DMS 273 treated with DMSO at 0.1 percent for 48 hours (cell line): ENCODE measurements at places on chromosomes 3 and 15.
A peak's percentile ranks its signal among the peaks of the same experiment; 100 is the strongest.

DNA sequence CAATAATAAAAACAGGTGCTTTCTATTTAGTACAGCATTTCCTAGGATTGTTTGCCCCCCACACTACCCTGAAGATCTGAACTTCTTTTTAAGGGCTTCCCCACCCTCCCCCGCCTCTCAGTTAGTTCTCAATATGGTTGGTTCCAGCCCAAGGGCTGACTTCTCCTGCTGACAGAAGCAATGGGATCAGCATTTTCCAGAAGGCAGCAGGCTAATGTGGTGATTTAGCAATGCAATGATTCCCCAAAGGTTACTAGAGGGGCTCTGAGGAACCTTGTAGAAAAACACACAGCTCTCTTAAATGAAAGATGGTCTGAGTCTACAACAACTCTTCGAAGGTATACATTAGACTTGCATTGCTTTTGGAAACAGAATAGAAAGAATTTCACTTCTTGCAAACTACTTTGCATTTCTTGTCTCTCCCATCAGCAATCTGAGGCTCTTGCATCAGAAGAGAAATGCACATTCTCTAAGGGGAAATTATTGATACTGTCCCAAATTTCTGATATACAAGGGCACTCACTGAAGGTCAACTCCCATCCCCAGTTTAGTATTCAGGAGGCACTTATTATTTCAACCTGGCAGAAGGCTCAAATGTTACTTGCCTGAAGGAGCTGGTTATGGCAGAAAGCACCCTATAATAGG, 30.3 kb downstream of the FGF12 start:
- no peak for DNase-seq

- no peak for DNase-seq
These were observed 78.0 kb downstream of the CPN2 start for GRCh38 chr3:194272861-194273742.

GRCh38 chr15:31158858-31159569, 57.5 kb upstream of the TRPM1 start:
- no peak for DNase-seq

DNA sequence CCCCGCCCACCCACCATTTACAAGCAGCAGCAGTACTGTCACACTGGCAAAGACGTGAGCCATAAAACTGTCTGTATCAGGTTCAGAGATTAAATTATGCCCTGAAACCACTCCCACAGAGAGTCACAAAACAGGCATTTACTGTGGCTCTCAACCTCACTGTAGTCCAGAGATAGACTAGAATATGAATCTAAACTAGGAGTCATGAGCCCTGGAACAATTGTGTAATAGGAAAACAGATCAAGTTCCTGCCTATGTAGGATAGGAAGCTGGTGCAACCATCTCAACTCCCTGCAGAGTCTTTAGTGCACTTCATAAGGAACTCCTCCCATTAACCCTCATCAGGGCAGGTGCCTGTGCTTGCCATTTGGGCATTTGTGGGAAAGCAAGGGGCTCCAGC, 61.7 kb downstream of the FAM227B start:
- DNase-seq: no peak

DNA sequence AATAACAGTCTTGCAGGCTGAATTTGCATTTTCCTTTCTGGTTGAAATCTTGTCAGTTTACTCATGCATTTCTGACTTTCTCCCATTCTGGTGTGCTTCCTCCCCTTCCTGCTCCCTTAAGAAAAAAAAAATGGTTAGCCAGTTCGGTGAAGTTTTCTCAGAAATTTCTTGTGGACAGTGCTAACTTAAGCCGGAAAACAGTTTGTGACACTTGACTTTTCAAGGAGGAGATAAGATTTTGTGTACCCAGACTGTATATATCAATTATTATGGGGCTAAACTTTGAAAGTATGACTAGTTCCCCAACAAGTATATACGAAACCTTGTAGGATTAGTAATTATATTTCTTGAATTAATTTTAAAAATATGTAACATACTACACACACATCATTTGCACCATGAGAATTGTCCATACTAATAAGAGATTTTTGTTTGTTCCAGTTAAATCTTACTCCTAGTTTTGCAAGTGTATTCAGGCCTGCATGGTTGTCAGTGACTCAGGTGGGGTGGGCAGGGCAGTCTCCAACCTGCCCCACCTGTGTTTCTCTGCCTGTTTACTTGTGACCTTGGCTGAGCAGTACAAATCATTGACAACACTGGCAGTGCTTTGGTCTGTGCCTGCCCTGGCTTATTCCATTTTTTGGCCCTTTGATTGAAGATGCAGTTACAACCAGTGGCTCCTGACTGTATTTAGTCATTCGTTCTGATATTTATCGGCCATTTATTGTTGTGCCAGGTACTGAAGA, 19.1 kb downstream of the UBE2E1 start:
- DNase-seq: no peak

GRCh38 chr15:20106026-20106425, 435.6 kb downstream of the GOLGA6L6 start:
- DNase-seq: no peak

DNA sequence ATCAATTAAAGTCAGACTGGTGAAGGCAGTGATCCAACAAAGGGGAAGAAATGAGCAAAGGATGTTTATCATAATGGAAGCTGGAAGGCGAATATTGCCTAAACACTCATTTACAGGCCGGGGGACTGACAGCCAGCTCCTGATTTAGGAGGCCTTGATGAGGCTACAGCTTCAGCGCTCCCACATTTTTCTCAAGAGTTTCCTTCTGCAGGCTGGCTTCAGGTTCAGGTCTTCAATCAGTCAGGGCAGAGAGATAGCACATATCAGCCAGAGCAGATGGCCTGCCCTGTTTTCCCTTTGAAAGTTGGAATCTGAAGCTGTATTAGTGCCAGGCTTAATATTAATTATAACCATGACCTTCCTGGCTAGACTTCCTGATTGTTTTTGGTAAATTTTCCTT, 218.9 kb downstream of the SV2B start:
- DNase-seq: no peak

DNA sequence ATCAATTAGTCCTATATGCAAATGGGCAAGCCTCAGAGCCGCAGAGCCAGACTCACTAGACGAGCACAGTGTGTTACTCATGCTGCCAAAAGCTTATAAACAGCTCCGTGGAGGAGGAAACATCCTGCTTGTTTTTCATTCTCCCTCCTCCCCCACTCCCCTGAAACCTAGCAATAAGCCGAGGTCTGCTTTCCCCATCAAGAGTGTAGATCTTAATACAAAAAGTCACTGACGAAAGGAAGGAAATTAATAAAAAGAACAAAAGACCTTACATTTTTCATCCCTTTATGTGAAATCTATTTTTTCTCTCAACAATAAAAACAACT, 88.5 kb downstream of the XXYLT1 start:
- peak; percentile 16 for DNase-seq

DNA sequence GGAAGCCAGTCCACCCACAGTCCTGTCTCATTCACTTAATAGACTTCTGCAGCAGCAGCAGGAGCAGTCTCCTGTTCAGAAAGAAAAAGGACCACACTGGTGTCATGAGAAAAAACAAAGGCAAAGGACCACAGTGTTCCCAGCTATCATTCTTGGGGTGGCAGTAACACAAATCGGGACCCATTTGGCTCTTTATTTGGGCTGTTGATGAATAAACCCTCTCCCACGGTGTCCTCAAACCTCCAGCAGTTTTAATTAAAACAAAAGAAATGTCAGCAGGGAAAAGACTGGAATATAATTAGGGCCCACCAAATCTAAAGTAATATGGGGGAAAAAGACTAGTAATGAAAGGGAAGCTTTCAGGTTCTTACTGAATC, 210.5 kb upstream of the SLC2A2 start:
- no peak for DNase-seq

DNA sequence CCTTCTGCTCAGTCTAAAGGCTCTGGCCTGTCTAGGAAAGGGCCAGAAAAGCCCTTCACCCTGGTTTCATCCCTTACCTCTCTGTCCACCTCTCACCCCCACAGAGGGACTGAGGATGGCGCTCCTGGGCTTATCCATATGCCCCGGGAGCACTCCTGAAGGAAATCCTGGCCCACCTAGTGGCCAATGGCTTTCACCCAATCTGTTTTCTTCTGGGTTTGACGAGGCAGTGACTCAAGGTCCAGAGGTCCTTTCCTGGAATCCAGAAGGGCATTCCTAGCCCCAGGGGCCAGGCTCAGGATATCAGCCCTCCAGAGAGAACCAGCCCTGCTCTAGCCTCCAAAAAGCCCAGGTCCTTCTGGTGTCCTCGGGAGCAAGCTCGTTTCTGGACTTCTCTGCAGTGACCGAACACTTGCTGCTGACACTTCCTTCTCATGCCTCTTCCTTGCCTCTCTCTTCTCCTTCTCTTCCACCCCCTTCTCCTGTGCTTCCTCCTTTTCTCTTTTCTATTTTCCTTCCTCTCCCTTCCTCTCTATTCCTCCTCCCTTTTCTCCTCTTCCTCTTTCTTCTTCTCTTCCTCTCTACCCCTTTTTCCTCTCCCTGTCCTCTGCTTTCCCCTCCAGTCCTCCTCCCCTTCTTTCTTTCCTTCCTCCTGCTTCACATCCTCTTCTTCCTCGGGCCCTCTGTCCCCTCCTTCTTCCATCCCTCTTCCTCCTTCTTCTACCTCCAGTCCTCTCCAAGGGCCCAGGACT, 59.6 kb downstream of the RHCG start:
- no peak for DNase-seq

- DNase-seq: no peak
These were observed 208.5 kb downstream of the LPP start for GRCh38 chr3:188362405-188362831.

GRCh38 chr3:194598771-194599557, 34.3 kb downstream of the TMEM44 start:
- DNase-seq: no peak

- no peak for DNase-seq
These were observed 391.3 kb upstream of the TPRG1 start for GRCh38 chr3:188780193-188781147.

- no peak for DNase-seq
These were observed 21.6 kb downstream of the CCDC80 start for GRCh38 chr3:112619295-112619694.

DNA sequence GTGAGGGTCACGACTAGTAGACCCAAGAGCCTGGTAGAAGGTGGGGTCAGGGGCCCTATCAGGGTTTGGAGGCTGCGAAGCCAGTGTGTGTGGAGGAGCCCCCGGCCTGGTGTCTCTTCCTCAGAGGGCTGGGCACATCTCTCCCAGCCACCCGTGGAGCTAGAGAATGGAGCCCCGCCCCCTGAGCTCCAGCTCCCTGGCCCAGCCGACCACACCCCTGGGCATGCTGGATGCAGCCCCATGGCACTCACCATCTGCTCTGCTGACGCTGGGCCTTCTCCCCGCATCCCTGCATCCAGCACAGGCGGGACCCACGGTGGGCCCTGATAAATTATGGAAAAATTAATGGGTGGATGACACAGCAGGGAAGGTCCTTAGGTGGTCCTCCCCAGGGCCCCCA, 17.5 kb downstream of the ANKRD63 start:
- DNase-seq: no peak

DNA sequence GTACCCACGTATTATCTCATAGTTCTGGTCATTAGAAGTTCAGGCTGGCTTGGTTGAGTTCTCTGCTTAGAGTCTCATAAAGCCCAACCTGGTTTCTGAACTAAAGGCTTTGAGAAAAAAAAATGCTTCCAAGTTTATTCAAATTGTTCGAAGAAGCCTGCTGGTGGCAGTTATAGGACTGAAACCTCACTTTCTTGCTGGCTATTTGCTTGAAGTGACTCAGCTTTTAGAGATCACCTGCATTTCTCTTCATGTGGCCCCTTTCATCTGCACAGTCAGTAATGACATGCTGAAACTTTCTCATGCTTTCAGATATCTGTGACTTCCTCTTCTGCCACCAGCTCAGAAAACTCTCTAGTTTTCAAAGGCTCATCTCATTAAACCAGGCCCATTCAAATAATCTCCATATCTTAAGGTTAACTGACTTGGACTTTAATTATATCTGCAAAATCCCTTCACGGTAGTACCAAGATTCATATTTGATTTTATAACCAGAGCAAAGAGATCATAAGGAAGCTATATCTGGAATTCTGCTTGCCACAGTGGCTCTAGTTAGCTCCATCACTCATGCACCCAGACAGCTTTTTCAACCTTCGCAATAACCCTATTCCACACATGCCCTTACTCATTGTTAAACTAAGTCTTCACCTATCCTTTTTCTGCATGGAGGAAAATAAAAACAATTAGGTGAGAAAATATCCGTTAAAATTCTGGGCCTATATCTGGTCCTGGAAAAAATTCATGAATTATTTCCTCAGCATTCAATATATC, 433.8 kb upstream of the CBLB start:
- no peak for DNase-seq

- peak; percentile 75 for DNase-seq
These were observed 67.0 kb downstream of the TNIK start for GRCh38 chr3:171393032-171393744.

DNA sequence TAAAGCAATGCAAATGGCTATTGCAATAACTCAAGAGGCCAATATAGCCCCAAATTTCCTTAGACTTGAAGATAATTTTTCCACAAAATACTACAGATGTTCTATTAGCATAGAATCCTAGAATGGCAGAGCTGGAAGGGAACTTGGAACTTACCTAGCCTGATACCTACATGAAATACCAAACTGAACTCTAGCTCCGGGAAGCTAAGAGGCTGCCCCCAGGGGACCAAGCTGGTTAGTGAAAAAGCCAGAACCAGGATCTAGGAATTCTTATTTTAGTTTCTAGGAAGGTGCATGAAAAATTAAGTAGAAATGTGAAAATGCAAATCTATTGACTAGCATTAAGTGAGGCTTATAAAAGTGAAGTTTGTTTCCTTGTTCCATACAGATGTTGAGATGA, 256.0 kb upstream of the CBLB start:
- DNase-seq: no peak

DNA sequence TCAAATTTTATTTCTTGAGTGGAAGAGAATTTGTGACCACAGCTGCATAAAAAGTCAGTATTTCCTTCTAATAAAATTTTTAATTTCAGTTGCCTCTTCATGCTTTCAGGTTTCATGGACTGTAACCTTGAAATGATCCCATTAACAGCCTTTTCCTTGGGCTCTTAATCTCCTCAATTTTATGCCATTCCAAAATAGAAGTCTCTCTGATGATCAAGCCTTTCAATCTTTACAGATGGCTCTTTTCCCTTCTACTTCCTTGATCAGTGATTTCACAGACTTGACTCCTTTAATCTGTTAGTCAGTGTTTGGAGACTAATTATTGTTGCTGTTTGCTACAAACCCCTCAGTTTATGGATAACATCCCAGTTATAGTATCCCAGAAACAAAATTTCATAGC, 11.9 kb downstream of the TSC22D2 start:
- no peak for DNase-seq

DNA sequence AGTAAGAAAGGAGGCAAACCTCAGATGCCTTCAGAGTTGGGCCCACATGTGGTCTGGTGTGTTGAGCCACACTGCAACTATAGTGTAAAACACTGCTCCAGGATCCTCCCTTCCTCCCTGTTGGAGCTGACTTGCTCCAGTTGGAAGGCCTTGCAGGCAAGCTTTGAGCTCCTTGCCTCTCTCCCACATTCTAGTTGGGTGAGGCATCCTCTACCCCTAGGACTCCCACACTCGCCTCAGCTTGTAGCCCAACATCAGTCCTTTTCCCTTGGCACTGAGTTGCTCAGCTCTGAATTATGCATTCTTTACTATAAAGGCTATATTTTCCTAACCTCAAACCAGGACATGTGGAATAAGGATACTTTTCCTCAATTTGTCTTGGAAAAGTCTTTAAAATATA, 143.9 kb downstream of the NECTIN3 start:
- no peak for DNase-seq

GRCh38 chr3:183180110-183180783, 17.7 kb upstream of the LAMP3 start:
- DNase-seq: no peak
